T follicular helper cell (primary cell): ENCODE measurements at places on chromosomes 5 and 9.

DNA sequence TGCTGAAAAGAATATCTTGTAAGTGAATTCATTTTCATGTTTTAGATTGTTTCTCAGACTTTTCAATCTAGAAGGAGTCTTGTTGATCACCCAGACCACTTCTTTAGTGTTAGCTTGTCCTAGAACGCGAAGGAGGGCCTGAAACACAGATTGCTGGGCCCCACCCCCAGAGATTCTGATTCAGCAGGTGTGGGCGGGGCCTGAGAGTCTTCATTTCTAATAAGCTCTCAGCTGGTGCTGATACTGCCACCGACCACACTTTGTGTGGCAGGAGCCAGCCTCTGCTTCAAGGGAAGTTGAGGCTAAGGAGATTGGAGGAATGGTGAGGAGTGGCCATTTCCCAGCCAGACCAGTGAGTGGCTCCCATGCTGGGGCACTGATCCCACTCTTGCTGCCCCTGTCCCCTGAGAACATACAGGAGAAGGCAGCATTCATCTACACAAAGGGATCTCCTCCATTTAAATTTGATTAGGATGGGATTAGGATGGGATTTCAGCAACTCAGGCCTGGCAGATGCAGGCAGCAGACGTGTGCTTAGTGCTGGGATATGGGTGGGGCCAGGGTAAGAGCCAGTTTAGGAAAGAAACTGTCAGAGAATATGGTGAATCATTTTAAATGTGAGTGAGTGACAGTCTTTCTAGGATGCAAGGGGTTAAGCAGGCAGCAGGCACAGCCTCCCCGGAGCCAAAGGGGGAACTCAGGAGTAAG is 35.9 kb downstream of the ZNF618 start:
- DNase-seq, result no peak

DNA sequence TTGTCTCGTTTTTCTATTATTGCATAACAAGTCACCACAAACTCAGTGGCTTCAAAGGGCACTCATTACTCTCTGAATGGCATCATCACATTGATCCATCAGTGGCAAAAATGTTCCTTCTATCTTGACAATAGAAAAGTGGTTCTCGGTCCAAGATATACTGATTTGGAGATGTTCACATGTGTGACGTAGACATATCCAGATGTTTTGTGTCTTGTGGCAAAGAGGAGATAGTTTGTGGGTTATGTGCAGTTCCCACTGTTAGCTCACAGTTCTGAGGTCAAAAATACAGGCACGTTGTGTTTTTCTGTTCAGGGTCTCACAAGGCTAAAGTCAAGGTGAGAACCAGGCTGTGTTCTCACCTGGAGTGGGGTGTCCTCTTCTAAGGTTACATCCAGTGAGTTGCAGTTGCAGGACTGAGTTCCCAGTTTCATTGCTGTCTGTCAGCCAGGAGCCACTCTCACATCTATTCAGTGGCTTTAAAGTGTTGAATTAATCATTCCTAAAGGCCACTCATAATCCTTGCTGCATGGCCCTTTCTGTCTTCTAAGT is 55.3 kb downstream of the GAS1 start:
- no peak for DNase-seq

- DNase-seq, result no peak
Measured at GRCh38 chr5:122515709-122516431, 203.8 kb downstream of the SNCAIP start.

GRCh38 chr9:134662143-134662876 is 20.7 kb downstream of the COL5A1 start:
- no peak for DNase-seq

DNA sequence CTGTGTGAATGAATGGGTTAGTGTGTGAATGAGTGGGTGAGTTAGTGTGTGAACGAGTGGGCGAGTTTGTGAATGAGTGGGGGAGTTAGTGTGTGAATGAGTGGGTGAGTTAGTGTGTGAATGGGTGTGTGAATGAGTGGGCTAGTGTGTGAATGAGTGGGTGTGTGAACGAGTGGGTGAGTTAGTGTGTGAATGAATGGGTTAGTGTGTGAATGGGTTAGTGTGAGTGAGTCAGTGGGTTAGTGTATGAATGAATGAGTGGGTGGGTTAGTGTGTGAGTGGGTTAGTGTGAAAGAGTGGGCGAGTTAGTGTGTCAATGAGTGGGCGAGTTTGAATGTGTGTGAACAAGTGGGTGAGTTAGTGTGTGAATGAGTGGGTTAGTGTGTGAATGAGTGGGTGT is 35.5 kb downstream of the NKD2 start:
- DNase-seq, result no peak

GRCh38 chr5:72280581-72281069 is 39.4 kb downstream of the MRPS27 start:
- no peak for DNase-seq

DNA sequence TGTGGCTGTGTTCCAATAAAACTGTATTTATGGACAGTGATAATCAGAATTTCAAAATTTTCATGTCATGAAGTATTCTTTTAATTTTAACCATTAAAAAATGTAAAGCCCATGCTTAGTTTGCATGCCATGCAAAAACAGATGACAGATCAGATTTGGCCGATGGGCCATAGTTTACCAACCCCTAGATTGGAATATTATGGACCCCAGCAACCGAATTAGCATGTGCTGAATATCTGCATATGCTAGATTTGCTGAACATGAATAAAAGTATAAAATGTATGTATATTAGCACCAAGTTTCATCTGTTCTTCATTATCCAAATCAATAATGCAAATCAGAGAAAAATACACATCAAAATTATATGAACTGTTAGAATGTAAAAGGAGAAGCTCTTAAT is 158.5 kb upstream of the PPP1R2B start:
- DNase-seq, result no peak

DNA sequence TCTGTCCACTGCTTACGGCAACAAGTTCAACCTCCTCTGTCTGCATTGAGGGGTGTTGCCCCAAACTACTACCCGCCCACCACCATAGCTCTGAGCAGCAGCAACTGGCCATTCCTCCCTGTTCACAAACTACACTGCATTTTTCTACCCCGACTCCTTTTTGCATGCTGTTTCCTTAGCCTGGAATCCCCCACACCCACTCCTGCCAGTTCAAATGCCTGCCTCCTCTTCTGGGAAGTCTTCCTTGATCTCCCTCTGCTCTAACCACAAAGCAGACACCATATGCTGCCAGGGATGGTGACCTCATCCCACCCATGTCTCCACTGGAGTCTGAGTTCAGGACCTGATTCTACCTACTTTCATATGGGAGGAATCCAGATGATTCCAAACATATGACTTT is 13.3 kb downstream of the ALDH1B1 start:
- DNase-seq, result no peak

DNA sequence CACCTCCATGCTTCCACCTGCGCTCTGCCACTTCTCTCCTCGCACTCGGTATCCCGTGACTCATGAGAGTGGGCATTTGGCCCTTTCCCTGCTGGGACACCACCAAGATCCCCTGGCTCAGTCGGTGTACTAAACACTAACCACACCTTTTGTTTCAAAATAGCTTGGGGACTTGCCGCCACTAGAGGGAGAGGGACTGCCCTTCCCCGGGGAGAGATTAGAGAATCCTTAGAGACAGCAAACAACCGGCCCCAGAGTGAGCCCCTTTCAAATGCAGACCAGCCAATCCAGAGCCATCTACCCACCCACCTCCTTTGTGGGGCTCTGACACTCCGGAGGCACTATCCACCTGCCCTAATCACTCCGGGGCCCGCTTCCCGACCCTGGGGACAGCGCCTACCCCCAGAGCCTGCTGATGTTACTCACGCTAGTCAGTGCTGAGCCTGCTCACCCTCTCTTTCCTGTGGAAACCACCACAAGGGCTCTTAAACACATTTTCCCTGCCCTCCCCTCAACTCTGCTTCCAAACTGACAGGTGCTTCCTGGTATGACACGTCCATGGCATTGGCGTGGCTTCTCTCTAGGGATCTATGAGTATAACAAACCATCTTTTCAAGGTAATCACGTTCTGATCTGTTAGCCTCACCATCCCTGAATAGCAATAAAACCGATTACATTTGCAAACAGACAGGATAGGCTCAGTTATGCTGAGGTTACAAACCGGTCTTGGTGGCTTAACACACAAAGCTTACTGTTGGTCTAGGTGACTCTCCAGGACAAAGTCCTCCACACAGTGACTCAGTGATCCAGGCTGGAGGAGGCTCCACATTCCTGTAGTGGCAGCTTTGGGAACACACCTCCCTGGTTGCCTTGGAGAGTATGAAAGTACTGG is 180.1 kb upstream of the MVB12B start:
- no peak for DNase-seq

GRCh38 chr9:5773324-5773999 is 59.5 kb downstream of the ERMP1 start:
- no peak for DNase-seq

DNA sequence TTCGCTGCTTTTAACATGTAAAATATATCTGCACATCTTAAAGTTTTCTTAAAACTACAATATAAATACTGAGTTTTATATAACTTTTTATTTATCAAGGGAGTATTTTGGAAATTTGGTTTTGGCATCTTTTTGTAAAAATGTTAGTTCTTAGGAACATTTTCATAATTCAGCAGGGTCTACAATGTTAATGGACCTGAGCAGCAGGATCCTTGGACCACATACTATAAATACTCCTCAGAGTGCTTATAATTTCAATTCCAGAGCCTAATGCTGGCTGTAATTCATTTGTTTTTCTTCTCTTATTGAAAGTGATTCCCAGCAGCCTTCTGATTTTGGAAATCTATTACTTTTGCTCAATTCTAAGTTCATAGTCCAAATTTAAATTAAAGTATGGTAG is 1216.2 kb downstream of the MAT2B start:
- no peak for DNase-seq

- DNase-seq, result no peak
Measured at GRCh38 chr5:56278335-56278753, 45.2 kb upstream of the ANKRD55 start.

GRCh38 chr5:157476702-157477408 is 16.8 kb downstream of the NIPAL4 start:
- DNase-seq, result no peak

GRCh38 chr9:93357649-93358048 is 93.8 kb upstream of the FAM120A start:
- DNase-seq, result no peak

DNA sequence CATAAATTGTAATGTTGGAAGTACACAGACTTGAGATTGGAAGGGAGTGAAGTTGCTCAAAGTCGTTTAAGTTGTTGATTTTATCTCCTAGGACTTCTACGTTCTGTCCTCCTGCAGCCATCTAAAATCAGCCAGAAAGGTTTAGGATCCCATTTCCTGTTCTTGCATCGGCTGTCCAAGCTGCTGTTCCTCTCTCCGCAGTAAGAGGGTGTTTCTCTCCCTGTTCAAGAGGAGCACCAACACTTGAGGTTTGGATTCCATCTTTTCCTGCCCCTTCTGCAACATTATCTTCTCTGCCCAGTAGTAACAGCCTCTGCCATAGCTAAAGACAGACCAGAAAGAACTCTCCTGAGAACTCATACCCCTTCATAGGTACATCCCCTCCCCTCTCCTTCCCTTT is 373.4 kb downstream of the GADD45G start:
- no peak for DNase-seq

GRCh38 chr5:170117736-170118135 is 12.0 kb downstream of the FOXI1 start:
- no peak for DNase-seq

GRCh38 chr5:173454736-173455598 is 126.8 kb upstream of the STC2 start:
- DNase-seq, result no peak

- no peak for DNase-seq
Measured at GRCh38 chr9:12748016-12748415, 26.8 kb upstream of the LURAP1L start.

GRCh38 chr9:105046907-105047741 is 119.2 kb upstream of the ABCA1 start:
- DNase-seq, result no peak

- no peak for DNase-seq
Measured at GRCh38 chr9:136075134-136075841, 19.8 kb downstream of the NACC2 start.

DNA sequence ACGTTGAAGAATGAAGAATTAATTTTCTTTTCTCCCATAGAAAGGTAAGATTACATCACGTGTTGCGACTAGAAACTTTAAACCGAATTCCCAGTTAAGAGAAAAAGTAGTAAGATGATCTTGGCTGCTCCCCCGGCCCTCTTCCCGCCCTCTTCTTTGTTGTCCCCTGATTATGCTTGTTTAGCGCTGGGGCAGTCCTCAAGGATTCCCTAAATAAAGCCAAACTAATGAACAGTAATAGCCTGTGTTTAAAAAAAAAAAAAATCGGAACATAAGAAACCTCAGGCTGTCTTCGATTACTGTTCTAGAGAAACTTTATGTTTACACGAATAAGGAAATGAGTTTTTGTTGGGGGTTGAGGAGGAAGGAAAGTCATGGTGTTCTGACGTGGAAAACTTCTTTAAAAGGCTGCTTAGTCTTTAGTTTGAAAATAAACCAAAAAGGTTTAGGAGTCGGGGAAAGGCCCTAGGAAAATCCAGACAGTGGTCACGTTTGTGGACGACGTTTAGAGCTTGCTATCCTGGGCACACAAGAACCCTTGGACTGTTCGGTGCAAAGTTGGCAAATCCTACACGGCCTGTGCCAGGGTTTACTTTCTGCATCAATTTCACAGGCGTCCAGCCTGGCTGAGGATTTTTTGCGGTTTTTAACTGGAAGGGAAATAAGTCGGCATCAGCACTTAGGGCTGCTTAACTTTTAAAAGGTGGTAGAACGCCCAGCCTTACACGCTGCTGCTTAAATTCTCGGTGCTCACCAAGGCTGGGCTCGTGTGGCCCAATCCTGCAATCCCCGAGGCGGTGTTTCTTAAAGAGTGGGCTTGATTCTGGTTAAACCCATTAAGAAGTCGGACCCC is 1.1 kb upstream of the MAT2B start:
- no peak for DNase-seq

DNA sequence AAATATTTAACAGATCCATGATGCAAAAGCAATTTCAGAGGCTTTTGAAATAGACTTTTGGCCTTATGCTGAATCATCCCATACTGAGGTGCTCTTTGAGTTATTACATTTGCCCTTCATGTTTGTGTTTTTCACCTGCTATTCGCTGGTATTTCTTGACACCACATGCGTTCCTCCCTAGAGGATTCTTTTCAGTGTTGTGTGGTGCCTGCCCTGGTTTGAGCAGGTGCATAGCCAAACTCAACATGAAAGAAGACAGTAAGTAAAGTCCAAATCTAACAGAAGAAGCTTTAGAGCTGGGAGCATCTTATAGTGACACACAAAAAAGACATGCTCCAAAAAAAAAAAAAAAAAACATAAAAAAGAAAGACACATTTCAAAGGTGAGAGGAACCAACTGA is 796.3 kb downstream of the SEMA5A start:
- DNase-seq, result no peak

- DNase-seq, result no peak
Measured at GRCh38 chr5:124957063-124957462, 210.6 kb upstream of the ZNF608 start.

DNA sequence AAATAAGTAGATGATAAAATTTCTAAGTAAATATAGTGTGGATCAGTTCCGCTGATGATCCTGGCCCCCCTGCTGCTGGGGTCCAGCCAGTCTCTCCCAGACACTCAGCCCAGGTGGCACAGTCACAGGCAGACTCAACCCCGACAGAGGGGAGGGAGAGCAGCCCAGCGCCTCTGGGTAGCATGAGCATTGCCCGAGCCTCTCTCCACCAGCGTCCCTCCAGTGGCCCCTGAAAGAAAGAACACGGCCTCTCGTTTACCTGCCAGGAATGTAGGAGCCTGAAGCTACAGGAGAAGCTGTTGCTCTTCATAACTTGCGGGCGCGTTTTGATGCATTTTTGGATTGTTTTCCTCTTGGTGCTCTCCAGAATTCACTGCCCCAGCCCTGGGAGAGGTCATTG is 68.8 kb upstream of the ICE1 start:
- no peak for DNase-seq
